NCI-H1092 (cell line): ENCODE measurements at places on chromosomes 2 and 18.
A peak's percentile ranks its signal among the peaks of the same experiment; 100 is the strongest.

DNA sequence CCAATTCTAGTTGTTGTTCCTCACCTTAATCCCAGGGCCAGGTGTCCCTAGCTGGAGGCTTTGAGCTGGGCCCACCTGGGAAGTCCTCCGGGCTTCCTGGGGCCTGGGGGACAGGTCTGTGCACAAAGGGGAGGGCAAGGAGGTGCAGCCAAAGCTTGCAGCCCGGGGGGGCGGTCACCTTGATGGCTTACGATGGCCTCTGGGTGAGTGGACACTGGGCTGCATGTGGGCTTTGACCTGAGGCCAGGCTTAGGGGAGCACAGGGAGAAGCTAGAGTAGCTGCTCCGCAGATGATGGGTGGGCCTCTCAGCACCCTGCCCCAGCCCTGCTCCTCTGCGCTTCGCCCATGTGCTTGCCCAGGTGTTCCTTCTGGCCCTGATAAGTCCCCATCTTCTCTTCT lies 41.8 kb upstream of the HAAO start:
- no peak for DNase-seq

DNA sequence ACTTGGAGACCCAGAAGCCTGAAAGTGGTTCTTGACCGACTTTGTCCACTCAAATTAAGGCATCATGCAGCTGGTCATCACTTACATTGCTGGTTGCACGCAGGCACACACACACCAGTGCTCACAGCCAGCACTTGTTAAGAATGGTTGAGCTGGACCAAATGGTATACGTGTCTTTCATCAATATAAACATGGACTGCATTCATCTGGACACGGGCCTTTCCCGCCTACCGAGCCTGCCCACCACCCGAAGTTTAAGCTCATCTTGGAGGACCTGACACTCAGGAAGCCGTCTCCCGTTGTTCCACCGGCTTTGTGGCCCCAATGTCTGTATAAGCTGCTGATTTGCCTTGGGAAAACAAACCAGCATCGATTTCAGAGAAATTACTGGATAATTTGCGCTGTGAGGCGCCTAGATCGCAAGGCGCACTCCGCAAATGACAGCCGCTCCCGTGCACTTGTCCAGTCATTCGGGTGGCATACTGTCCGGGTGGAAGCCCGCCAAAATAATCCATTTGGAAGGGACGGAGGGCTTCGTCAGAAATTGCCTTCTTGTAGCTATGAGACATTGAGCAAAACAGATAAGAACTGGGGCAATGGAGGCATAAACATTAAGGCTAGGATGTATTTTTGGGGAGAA lies 40.1 kb upstream of the AKAIN1 start:
- DNase-seq: no peak

DNA sequence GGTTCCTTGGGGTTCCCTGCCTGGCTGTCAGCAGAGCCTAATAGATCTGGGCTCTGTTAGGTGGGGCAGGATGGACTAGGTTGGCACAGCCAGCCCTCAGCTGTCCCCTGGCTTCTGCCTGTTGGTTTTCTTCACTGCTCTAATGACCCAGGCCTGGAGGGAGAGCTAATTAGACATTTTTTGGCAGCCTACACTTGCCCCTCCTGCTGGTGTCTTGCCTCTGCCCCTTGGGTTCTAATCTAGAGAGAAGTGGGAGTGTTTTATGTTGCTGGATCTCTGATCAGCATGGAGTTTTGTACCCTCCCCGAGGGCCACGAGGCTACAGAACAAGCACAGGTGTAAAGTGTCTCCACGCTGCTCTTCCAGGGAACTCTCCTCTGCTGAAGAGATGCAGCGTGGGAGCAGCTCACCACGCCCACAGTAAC lies 199.4 kb upstream of the RASGRP3 start:
- DNase-seq: no peak

GRCh38 chr2:43136876-43137275 lies 89.5 kb downstream of the ZFP36L2 start:
- DNase-seq: no peak

- peak; percentile 53 for DNase-seq
These were observed at the start of gene CCBE1 for GRCh38 chr18:59697236-59697932. Gene CCBE1, minus strand, starts transcription at chr18:59697423.

DNA sequence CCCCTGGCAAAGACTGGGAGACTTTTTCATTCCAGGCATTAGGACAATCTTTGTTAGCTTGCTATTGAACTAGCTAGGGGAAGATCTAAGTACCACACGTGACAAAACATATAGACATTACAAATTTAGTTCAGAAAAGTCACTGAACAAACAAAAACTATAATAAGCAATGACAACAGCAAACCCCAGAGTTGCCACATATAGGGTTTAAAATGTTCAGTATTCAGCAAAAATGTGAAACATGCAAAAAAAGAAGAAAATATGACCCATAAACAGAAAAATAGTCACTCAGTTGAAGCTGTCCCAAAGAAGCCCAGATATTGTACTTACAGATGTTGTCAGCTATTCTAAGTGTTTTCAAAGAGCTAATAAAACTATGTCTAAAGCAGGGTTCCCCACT lies 431.1 kb upstream of the CDH2 start:
- DNase-seq: no peak

- DNase-seq: no peak
These were observed 54.6 kb downstream of the ZFP36L2 start for GRCh38 chr2:43171789-43172188.

DNA sequence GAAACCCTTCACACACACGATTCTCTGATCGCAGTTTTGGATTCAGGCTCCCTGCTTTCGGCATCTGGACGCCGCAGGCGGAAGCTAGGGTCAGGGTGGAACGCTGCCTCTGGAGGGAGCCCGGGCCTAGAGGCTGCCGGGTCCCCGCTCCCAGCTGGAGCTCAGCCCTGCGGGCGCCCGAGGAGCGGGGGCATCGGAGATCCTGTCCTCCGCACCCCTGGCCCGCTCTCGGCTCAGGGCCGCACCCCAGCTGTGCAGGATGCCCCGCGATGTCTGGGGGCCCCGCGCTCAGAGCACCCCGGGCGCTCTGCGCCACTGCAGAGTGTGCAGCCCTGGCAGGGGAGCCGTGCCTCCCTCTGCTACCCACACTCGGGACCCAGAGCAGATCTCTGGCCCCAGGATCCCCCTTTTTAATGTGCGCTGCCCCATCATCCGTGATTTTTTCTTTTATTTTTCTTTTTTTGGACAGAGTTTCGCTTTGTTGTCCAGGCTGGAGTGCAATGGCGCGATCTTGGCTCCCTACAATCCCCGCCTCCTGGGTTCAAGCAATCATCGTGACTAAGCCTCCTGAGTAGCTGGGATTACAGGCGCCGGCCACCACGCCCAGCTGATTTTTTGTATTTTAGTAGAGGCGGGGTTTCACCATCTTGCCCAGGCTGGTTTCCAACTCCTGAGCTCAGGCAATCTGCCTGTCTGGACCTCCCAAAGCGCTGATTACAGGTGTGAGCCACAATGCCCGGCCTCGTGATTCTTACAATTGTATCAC lies 54.8 kb upstream of the TUBA3E start:
- DNase-seq: no peak

DNA sequence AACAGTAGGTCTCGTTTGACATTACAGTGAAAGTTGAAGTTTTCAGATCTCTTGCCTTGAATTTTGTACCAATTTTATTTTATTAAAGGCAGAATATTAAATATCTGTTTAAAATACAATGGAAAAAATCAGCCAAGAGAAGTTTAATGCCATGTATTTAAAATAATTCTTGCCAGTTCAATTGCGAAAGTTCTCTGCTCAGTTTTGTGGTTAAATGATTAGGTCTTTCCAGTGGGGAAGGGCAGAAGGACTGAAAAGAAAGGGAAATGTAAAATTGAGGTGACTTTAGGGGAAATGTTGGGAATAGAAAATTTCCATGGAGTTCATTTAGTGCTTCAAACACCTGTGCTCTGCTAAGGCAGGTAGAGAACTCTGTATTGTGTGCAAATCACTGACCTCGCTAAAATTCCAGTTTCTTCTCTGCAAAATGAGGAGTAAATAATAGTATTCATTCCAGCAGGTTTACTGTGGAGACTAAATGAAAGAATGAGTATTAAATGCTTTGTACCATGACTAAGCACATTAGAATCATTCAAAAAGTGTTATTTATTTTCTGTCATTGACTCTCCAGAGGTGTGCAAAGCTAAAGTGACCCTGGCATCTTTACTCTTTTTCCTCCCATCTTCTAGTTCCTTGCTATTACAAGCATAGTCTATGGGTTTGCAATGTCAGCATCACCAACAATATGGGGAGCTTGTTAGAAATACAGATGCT lies 74.4 kb downstream of the KIAA1328 start:
- DNase-seq: no peak

GRCh38 chr18:75482880-75483279 lies 55.4 kb upstream of the SMIM21 start:
- DNase-seq: no peak
